ENCODE measurements at places on chromosomes 11 and 22.

GRCh38 chr22:32206774-32207758 is 2.2 kb upstream of the RFPL2 start:
- DNase-seq: peak; percentile 25

DNA sequence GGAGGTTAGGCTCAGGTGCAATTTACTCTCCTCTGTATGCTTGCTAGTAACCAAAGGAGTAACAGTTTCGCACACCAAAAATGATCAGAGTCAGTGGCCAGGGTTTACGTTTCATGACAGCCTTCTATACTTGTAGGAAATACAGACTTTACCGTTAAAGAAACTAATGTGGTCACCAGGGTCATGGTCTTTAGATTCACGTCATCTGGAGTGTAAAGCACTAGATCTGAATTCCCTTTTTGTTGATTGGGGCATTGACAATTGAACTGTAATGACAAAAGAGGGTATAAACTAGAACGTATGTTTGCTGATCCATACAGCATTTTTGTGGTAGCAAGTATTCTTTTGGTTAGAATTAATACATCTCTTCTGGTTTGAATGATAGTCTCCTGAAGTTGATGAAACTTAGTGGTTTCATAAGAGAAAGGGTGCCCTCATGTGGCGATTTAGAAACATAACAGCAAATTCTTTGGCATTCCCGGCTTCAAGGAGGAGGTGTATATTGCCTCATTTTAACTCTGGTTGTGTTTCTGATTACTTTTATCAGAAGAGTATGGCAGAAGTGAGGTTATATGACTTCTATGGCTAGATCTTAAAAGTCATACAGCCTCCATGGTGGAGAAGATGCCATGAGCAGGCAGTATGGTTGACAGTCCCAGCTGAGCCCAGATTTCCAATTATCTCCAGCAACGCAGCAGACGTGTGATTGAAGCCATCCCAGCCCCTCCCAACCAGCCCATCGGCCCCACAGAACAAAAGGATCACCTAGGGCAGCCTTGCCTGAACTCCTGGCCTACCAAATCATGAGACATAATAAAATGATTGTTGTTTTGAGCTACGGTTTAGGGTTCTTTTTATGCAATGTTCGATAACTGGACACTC is 35.1 kb downstream of the MMP7 start:
- DNase-seq: peak; percentile 54

GRCh38 chr11:111476956-111477355 is 35.2 kb downstream of the BTG4 start:
- no peak for DNase-seq

DNA sequence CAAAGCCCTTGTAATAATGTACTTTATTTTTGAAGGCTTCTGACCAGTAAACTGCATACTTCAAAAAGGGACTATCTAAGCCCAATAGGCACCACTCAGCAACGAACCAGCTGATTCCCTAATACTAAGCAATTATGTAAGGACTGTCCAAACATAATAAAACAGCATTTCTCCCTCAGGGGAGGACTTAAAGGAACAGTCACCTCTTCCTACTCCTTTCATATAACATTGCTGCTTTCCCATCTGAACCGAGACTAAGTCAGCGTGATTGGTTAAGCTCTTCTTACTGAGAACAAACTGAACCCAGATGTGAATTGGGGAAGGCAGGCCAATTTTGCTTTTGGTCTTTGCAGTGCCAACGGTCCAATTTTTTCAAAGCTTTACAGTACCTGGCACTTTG is 420.0 kb downstream of the METTL15 start:
- DNase-seq: no peak

DNA sequence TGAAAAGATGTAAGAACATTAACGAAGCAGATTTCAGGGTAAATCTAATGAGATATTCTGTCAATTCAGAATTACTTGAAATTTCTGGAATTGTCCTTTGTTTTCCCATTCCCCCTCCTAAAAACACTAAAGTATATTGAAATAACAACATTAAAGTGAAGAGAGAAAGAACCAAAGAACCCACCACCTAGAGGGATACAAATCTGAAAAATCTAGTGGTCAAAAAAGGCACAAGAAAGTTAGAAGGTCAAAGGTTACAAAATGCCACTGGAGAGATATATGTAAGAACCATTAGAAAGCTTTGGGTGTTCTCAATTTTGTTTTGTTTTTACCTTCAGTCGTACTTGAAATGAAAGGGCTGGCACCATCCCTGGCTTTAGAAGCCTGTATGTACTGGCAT is 57.9 kb downstream of the DENND5A start:
- no peak for DNase-seq

- DNase-seq: no peak
Measured at GRCh38 chr11:7448201-7448600, 37.1 kb upstream of the OLFML1 start.

- no peak for DNase-seq
Measured at GRCh38 chr11:15864026-15864805, 492.1 kb downstream of the SOX6 start.

DNA sequence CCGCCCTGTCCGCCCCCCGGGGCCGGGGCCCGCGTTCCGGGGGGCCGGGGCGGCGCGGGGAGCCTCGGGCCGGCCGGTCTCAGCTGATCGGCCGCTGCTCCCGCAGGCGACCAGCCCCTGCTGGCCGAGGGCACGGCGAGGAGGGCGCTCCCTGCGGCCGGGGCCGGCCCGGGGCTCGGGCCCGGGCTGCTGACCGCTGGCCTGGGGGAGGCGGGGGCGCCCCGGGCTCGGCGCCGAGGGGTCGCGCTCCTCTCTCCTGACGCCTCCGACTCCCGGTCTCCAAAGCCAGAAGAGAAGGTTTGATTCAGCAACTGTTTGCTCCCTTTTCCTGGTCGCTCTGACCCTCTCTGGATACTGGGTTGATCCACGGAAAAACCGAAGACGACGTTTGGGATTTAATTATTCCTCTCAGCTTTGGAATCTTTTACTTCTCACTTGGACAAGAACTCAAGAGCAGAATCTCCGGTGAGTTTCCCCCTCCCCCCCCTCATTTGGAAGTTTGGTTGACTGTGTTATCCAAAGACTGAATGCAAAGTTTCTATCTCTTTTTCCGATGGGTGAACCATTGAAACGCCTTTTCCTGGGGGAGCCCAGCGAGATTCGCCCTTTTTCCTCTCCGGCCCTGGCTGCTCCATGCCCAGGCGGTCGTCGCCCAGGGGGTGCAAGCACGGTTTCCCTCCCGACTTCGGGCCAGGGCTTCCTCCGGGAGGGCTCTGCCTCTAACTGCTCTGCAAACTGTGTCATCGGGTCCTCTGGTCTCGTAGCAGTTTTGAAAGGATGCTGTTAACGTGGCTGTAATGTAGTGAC is 725 bp downstream of the KDM2A start:
- peak; percentile 37 for DNase-seq

DNA sequence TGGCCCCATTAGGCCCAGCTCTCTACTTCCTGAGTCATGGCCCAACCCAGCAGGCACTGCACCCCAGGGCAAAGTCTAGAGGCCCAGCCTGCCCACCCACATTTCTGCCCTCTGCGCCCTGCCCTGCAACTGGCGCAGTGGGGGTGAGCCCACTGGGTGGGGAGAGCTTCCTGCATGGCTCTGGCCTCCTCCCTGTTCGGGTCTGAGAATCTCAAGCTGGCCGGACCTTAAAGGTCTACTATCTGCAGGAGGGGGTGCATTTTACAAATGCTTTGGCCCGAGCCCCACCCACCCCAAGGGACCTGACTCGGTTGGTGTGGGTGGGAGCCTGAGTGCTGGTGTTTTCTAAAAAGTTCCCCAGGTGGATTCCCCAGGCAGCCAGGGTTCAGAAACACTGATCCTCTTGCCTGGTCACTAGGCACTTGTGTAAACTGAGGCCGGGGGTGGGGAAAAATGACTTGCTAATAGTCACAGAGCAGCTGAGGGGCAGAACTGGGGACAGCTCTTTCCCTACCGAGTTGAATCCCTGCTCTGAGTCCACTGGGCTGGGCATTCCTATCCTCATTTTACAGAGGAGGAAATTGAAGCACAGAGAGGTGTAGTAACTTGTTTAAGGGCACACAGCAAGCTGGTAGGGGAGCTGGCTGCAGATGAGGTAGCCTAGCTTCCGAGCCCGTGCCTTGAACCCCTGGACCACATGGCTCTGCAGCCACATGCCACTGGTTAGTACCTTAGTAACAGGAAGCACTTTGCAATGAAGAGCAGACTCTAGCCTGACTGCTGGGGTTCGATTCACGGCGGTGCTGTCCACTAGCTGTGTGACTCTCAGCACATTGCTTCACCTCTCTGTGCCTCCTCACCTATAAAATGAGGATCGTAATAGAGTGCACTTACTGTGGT is 36.3 kb downstream of the CD82 start:
- DNase-seq: no peak

GRCh38 chr11:63805844-63806415 is 7.3 kb upstream of the SPINDOC start:
- DNase-seq: no peak

DNA sequence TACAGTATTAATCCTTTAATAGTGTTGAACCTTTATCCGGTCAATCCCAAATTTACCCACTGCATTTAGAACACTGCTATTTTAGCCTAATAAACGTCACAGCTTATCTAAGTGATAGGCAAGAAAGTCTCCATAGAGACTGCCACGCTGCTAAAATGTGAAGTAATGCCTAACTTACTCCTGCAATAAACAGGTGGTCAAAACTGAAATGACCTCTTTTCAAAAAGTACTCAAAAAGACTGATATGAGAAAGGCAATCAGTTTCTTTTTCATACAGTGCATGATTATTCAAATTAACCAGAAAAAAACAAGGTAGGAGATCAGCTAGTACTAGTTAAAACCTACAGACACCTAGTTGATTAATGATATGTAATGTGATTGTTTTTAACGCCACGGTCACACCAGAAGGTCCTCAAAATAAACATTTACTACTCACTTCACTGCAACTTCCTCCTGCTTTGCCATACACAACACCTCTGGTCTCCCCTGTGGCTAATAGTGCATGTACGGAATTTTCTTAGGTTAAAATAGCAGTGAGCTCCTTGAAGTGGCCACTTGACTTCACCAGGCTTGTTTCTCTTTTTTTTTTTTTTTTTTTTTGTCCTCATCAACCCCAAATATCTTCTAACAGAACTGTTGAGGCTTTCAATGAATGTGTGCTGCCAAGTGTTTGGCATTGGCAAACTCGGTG is 8.8 kb downstream of the ATP5MG start:
- DNase-seq: no peak

DNA sequence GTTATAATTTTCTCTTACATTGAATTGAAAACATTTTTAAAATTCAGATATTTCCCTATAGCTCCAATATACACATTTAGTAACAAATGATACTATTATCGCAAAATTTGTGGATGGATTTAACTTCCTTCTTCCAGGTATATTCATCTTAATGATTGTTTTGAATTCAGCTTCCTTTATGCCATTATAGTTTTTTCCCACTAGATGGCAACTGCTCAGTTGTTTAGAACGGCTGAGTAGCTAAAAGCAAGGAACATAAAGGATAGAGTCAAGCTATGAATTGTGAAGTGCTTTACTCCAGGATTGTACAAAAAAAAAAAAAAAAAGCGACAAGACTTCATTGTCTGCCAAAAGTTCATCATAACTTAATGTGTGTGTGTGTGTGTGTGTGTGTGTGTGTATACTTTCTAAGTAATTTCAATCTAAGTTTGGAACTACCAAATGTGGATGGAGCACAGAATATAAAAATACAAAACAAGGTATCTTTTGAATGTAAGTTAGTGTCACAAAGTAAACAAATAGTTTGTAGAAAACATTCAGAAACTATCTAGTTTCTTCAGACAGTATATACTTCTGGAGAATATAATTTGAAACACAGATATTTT is 846.4 kb downstream of the DLG2 start:
- DNase-seq: no peak

- no peak for DNase-seq
Measured at GRCh38 chr11:61172888-61173287, 11.7 kb upstream of the VPS37C start.
